ENCODE measurements at places on chromosomes 1 and 21.

GRCh38 chr1:170481000-170481399, 51.0 kb upstream of the GORAB start:
- no peak for DNase-seq

GRCh38 chr1:244778344-244778743, 57.1 kb upstream of the COX20 start:
- no peak for DNase-seq

GRCh38 chr1:221437171-221437570, 304.7 kb downstream of the DUSP10 start:
- no peak for DNase-seq

DNA sequence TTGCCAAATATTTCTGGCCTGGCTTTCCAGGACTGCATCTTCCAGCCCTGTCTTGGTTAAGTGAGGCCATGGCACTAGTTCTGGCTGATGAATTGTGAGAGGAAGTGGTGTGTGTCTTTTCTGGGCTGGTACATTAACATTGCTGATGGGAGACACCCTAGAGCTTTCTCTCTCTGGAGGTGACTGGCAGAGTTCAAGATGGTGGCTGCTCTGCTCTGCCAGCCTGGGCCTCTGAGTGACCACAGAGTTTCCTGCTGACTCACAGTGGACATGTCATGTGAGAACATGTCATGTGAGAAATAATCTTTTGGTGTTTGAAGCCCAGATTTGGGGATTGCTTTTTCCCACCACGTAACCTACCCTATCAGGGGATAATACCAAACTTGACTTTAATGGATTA, 218.0 kb upstream of the KIAA0040 start:
- DNase-seq, result no peak

DNA sequence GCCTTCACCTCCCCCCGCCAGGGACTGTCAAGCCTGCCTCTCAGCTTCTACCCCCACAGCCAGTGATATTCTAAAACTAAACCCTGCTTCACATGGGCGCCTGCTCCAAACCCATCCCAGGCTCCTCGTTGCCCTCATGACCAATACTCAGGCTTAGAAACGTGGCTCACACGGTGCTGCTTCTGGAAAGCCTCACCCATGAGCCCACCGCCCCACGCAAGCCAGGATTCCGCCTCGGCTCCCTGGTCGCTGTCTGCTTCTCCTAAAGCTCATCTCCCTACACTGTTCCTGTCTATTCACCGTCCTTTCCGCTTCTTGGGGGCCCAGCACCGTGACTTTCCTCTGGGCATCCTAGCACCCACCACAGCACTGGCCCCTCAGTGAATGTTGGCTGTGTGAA, 72.5 kb downstream of the NID1 start:
- DNase-seq, result no peak

DNA sequence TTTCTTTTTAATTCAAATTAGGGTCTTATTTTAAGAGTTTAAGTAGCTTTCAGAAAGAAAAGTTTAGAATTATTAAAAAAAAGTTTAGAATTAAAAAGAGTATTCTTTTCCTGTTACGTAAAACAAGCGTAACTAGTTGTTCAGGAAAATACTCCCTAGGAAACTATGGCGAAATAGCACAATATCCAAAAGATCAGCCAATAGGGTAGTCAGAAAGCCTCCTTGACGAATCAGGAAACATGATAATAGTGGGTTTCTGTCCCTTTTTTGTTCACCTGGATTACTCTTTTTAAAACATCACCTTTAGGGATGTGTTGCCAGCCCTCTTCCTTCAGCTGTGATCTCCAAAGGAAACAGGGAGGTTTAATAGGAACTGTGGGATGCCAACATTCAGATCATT, 25.2 kb downstream of the S1PR1 start:
- DNase-seq, result no peak

- no peak for DNase-seq
These were observed 251.0 kb downstream of the PTPRU start for GRCh38 chr1:29487291-29487690.

GRCh38 chr1:166302989-166303758, 136.4 kb upstream of the FAM78B start:
- no peak for DNase-seq

DNA sequence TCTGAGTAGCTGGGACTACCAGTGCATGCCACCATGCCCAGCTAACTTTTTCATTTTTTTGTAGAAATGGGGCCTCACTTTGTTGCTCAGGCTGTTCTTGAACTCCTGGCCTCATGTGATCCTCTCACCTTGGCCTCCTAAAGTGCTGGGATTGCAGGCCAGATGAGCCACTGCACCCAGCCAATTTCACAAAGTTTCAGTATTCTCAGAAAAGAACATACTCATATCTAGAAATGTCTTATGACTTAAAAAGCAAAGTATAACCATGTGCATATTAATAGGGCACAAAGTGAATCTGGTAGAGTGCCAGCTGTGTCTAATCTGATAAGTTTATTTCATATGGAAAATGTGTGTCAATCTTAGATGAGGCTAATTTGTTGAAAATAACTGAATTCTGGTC, 87.5 kb upstream of the CACYBP start:
- DNase-seq, result no peak

DNA sequence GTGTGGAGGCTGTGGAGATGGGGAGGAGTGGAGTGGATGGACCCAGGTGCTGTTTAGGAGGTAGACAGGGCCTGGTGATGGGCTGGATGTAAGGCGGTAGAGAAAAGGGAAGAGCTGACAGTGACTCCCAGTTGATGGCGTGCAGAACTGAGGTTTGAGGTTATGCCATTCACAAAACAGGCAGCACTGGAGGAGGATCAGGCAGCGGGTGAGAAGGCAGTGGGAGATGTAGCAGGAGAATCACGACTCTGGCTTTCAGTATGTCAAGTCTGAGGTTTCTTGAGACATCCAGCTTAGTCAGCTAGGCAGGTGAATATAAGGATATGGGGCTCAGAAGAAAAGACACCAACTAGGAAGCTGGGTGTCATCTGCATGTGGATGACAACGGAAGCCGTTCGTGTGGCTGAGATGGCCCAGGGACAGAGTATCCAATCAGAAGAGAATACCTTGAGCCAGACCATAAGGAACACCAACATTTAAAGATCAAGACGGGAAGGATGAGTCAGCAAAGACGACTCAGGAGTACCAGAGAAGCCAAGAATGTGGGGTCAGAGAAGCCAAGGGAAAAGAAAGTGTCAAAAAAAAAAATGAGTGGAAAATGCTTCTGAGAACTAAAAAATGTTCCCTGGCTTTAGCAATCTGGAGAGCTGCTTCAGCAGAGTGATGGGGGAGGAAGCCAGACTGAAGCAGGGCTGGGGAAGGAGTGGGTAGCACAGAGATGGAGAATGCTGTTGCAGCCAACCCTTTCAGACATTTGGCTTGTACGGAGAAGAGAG, 15.2 kb downstream of the LRRN2 start:
- no peak for DNase-seq

GRCh38 chr1:232635778-232636356, 5.9 kb upstream of the SIPA1L2 start:
- DNase-seq, result no peak

GRCh38 chr1:45880930-45881329, 77.5 kb downstream of the MAST2 start:
- no peak for DNase-seq

DNA sequence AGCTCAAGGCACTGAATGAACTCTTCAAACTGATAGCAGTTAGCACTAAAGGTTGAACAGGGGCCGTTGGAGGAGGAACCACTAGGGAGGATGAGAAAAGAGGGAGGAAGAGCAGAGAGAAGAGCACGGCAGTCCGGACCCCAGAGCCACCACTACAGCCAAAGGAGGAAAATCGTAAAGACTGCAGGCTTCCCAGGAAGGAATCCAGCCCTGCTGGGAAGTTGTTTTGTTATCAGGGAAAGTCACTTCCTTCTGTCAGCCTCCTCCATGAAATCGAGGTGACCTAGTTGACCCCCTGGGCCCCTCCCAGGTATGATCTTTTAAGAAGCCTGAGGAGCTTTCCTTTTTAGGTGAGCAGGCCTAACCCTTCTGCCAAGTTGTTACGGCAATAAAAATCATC, 88.2 kb downstream of the PBX1 start:
- no peak for DNase-seq

DNA sequence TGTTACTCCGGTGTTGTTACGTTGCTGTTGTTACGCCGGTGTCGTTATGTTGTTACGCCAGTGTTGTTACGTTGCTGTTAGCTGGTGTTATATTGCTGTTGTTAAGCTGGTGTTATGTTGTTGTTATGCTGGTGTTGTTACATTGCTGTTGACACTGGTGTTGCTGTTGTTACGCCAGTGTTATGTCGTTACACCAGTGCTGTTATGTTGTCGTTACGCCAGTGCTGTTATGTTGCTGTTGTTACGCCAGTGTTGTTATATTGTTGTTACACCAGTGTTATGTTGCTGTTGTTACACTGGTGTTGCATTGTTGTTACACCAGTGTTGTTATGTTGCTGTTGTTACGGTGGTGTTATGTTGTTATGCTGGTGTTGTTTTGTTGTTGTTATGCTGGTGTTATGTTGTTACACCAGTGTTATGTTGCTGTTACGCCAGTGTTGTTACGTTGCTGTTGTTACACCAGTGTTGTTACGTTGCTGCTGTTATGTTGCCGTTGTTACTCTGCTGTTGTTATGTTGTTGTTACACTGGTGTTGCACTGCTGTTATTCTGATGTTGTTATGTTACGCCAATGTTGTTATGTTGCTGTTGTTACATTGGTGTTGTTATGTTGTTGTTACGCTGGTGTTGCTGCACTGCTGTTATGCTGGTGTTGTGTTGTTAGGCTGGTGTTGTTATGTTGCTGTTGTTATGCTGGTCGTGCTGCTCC, 25.6 kb downstream of the H6PD start:
- DNase-seq, result no peak

DNA sequence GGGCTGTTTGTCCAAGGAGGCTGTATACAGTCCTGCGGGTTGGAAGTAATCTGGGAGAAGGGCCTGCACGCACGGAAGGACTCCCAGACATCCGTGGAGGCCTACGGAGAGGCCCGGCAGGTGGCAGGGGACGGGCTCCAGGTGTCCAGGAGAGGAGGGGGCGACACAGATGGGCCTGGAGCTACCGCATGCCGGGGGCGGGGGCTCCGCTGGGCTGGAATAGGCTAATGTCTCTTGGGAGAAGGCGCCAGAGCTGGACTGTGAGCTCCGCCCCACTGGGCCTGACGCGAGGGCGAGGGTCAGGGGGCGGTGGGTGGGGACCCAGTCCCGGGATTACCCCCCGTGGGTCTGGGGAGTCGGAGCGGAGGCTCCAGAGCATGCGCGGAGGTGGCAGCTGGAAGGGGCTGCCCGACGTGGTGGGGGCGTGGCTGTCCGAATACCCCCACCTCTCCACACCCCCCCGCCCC, 659 bp downstream of the AGO1 start:
- peak; percentile 61 for DNase-seq

All from CD4-positive, alpha-beta T cell treated with Interleukin-6 for 4 hours (primary cell).